ENCODE measurements at places on chromosomes 11 and 22.

DNA sequence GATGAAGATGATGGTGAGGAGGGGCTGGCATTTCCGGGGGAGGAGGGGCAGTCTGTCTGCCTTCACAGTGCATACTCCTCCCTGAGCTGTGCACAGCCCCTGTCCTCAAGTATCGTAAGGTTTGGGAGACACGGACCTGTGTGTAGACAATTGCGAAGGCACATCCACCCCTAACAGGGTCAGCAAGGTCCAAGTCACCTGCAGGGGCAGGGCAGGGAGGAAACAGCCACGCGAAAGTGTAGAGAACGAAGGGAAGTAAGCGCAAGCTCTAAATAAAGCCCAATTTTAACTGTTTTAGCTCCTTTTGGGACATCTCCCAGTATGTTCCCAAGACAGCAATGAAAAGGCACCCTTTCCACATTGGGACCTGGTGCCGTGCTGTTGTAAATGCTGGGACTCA, 448.2 kb downstream of the TBC1D22A start:
- no peak for DNase-seq

DNA sequence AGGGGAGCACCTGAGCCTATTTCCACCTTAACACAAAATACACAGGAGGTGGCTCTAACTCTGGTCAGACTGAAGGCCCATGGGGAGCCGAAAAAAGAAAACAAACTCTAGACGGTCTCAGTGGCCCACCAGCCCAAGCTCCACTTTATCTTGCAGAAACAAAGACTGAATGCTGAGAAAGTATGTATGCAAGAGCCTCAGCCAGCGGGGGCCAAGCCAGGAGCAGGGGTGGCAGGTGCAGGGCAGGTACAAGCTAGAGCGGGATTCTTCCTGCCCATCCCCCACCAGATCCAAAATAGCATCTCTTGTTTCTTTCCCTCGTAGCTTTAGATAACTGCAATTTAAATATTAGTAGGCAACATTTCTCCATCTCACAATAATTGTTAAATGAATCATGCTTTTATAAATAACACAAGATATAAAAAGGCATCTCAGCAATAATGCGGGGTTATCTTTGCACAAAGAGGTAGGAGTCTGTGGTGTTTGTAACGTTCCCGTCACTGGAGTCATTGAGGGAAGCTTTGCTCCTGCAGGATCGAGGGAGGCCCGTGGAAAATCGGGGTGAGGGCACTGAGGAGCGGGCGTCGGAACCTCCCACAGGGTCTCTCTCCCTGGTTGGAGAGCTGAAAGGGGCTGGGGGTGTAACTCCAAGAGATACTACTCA, 418.0 kb downstream of the SHANK2 start:
- no peak for DNase-seq

DNA sequence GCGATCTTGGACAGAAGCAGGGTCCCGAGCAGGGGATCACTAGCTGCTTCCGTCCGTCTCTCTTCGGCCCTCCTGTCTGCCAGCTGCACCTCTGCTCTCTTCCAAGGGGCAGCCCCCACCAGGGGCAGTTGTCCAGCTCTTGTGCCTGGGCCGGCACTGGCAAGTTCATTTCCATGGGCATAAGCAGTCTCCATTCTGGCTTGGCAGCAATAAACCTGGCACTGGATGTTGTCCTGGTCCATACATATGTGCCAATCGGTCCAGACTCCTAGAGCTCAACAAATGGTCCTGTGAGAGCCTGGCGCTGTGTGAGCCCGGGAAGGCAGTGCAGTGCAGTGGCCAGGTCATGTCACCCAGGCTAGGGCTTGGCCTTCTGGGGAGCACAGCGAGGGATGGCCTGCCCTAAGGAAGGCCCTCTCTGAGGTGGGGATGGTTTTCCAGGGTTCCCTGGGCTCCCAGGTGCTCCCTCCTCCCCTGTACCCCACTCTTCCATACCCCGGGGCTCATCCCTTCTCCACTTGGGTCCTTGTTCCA, 60.4 kb downstream of the RPS6KA4 start:
- DNase-seq = no peak

- DNase-seq = no peak
Measured at GRCh38 chr11:66221726-66222236, 46.7 kb upstream of the RAB1B start.

GRCh38 chr11:32385998-32386397, 49.3 kb downstream of the WT1 start:
- no peak for DNase-seq

DNA sequence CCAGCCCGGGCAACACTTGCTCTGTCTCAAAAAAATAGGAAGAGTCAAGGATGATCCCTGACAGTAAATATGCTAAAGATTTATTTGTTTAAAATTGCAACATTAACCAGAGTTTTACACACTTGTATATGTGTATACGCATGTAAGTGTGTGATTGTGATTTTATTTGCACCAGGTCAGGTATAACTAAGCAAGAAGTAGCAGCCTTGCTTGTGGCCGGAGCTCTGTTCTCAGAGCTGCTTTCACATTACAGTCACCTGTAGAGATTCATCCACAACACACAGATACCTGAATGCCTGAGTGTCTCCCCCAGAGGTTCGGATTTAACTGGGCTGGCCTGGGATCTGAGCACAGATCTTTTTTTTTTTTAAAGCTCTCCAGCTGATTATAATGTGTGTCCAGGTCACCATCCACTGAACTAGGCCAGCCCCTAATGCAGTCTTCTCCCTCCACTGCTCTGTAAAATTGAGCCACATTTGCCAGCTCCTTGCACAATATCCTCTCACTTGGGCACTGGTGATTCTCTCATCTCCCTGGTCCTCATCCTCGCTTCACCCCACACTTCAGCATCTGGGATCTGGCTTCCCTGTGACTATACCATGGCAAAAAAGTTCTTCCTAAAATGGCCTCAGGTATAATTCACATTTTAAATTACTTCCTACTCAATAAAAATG, 48.3 kb downstream of the LIF start:
- no peak for DNase-seq

DNA sequence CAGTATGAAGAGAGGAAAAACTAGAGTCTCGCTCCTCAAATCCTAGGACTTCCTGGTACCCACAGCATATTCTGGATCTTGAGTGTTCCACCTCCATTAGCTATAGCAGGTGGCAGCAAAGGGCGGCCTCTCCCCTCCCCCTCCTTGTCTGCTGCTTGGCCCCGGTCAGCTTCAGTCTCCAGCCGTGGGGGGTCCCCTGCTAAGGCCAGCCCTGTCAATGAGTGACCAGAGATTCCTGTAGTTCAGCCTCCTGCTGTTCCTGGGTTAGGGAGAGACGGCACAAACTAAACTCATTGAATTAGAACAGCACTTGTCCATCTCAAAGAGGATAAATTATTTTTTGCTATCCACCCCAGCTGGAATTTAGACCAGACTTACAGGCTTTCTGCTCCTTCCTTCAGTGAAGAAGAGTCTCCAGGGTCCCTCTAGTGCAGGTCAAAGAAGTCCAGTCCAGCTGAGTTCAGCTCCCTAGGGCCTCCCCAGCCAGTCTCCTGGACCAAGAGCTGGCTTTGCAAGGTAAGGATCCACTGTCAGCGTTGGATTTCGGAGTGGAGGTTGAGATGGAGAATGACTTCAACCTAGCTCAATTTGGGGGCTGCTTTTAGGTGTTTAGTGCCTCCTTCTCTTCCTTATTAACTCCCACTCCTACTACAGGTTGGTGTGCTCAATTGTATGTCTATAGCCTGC, 1.1 kb upstream of the PHLDB1 start:
- no peak for DNase-seq

- DNase-seq = no peak
Measured at GRCh38 chr22:45230026-45230721, 10.5 kb downstream of the KIAA0930 start.

GRCh38 chr11:70063555-70063954, 14.6 kb upstream of the ANO1 start:
- DNase-seq = no peak

DNA sequence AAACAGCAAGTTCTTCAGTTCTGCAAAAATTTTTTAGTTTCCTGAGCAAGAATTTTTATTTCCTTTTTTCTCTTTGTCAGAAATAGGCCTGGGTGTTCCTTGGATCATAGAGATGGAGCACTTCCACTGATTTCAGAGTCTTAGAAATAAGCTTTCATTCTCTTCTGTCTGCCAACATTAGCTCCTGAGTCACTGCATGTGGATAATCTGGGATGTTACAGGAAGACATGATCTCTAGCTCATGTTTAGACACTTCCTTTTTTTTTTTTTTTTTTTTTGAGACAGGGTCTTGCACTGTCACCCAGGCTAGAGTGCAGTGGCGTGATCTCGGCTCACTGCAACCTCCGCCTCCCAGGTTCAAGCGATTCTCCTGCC, 13.2 kb upstream of the TMEM218 start:
- no peak for DNase-seq

- DNase-seq = no peak
Measured at GRCh38 chr11:23095650-23096189, 235.4 kb upstream of the CCDC179 start.

DNA sequence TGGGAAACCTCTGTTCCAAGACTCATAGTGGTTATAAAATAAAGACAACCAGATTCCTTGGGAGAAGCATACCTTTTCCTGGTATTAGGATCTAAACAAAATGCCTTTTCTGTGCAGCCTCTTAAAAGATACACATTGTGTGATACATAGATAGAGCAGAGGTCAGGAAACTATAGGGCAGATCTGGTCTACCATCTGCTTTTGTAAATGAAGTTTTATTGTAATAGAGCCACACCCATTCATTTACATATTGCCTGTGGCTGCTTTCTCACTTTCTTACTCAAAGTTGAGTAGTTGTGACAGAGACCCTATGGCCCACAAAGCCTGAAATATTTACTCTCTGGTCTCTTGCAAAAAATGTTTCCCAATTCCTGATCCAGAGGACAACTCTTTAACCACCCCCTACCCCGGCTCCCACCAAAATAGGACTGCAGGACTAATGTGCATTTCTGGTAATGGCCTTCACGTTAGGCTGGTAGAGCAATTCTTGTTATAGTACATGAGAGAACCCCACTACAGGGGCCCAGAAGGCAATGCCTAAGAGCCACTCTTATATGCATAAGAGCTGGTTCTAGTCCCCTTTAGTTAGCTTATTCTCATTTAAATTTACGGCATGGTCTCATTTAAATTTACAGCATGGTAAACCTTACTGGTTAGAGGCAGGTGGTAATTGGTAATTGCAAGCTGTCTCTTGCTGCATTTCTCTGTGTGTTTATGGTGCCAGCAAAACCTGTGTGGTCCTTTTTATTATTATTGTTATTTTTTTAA, 76.8 kb upstream of the YWHAH start:
- no peak for DNase-seq

GRCh38 chr22:35053060-35053835, 12.7 kb upstream of the ISX start:
- no peak for DNase-seq

DNA sequence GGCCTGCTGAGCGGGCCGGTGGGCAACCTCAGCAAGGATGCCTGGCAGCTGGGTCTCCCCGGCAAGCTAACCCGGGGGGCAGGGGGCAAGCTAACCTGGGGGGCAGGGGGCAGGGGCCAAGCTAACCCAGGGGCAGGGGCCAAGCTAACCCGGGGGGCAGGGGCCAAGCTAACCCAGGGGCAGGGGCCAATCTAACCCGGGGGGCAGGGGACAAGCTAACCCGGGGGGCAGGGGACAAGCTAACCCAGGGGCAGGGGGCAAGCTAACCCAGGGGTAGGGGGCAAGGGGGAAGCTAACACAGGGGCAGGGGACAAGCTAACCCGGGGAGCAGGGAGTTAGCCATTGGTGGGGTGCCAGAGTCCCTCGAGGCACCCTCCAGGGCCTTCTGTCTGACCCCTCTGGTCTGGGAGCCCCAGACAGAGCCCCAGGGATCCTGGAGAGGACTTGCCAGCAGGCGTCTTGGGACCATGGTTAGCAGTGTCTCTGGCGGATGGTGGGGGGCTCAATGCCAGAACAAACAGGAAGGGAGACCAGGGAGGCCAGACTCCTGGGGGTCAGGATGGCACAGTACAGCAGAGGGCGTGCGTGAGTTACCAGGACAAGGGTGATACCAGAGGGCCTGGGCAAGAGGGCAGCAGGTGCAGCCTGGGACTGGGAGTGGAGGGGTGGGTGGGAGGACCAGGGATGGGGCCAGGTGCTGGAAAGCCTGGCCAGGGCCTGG, 16.1 kb downstream of the IGF2 start:
- DNase-seq = no peak

DNA sequence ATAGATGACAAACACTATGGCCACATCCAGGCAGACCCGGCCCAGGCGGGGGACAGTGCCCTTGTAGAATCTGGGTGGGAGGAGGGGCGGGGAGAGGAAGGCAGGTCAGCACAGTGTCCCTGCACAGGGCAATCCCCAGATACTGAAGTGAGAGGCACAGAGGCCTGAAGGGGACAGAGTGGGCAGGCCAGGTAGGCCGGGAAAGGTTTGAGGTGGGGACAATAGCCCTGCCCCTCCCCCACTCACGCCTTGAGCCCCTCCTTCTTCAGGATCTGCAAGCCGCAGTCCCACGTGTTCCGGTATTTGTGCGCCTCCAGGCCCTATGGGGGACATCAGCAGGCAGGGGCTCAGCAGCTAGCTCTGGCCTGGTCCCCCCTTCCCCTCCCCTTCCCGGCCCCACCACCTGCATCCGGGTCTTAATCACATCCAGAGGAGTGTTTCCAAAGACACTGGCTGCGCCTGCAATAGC, 2.3 kb downstream of the SLC25A1 start:
- no peak for DNase-seq

DNA sequence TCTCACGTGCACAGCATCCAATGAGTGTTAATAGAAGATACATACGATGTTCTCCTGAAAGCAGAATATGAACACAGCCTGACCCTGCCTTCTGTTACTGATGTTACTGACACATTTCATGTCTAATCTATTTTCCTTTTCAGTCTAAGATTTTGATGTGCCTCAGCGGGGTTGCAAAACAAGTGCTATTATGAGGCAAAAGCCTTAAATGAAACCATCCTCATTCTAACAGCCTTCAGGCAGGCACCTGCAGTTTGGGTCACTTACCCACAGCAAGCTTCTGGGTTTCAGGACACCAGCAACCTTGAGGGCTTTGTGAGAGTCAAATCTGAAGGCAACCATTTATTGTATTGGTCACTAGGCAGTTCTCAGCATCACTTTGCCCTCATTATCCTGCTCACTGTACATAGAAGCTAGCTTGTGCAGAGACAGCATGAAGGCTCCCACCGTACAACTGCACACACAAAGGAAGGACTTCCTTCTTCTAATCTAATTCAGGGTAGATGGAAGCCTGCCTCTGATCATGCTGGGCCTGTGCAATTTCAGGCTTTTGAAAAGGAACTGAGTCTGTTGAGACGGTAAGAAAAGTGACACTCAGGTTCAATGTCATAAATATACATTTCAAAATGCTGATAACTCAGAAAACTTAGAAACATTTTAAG, 183.2 kb upstream of the PITPNB start:
- no peak for DNase-seq
